H54 (cell line): ENCODE measurements at places on chromosomes 7 and 10.

DNA sequence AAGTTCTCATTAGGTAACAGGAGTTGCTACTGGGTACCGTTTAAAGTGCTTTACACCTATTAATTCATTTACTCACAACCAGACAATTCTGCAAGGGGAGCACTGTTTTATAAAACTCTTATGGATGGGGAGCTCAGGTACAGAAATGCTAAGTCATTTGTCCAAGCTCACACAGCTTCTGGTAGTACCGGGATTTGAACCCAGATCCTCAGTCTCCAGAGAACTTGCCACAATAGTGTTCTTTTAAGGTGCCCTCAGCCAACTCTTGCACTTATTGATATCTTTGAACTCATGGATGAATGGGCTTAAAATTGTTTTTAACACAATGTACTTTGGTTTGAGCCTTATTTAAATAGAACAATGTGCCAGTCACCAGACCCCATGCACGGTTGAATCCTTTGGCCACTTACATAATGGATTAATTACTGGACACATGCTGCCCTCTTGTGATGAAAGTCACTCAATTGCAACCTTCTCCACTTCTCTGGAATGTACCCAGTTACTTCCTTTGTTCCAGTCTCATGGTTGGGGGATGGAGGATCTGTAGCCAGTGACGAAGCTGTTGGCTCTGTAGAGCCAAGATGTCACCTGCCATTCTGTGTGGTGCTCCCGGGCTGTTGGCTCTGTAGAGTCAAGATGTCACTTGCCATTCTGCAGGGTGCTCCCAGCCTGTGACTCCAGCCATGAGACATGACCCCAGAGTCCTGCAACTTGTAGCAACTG, 65.6 kb downstream of the NOD1 start:
- DNase-seq: peak; percentile 78

- DNase-seq: no peak
Observed at GRCh38 chr7:95686109-95686508, 86.2 kb upstream of the DYNC1I1 start.

DNA sequence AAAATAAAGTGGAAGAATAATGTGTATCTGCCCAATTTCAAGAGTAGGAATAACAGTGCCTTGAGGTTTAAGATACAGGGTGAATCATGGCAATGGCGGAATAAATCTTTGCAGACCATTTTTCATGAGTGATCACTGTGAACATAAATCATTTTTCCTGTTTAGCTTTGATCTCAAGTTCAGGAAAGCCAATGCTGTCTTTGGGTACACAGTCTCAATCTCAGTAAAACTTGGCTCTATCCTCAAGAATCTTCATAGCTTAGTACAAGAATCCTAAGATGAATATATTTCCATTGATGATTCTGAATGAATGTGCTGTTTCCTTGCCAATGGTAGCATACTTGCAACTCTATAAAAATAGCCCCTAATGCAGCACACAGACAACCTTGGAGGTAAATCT, 6.8 kb downstream of the NAMPT start:
- no peak for DNase-seq

DNA sequence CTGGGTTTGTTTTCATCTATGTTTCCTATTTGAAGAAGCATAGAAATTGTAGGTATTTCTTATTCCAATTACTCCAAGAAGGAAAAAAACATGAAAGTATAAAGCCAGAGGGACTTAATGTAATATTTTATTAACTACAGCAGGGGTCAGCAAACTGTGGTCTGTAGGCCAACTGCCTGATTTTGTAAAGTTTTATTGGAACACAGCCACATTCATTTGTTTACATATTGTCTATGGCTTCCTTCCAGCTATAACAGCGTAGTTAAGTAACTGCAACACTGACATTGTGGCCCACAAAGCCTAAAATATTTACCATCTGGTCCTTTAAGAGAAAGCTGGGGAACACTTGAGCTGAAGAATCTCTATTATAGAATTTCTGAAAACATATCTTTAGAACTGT, 306.2 kb downstream of the BICC1 start:
- DNase-seq: no peak

DNA sequence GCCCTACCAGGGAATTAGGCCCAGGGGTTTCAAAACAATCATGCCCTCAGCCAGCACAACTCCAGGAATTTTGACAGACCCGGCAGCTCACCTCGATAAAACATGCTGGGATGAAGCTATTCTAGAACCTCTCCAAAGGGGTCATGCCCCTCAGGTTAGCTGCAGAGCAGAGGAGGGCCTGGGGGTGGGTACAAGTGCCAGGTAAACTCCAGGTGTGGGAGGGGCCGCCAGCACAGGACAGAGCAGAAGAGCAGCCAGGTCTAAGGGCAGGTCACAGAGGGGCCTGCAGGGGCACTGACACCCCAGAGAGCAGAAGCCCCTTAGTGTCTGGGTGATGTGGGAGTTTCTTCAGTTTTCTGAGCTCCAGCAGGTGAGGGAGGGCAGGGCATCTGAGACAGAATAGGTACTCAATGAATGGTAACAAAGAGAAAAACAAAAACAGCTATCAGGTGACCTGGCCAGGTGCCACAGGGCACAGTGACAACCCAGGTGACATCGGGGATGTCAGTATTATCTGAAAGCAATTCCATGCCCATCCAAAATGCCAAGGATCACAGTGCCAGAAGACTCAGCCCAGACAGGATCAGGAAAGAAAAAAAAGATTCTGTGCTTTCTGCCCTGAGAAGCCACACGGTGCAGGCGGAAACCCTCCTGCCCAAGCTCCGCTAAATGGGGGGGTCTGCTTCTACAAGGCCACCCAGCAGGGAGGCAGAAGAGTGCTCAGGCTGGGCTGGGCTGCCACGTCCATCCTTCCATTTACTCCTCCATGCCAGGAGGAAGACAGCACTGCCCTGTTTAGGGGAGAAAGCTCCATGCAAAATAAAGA, 104.5 kb downstream of the TNS3 start:
- DNase-seq: no peak

DNA sequence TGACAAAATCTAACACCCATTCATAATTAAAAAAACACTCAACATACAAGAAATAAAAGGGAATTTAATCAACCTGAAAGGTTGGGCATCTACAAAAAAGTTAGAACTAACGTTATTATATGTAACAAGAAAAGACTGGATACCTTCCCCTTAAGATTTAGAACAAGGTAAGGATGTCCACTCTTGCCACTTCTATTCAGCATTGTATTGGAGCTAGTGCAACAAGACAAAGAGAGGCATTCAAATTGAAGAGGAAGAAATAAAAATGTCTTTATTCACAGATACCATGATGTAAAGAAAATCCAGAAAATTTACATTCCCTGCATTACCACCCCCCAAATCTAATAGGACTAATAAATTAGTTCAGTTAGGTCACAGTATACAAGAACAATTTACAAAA, 18.3 kb downstream of the FAM149B1 start:
- DNase-seq: no peak

- no peak for DNase-seq
Observed at GRCh38 chr7:134701272-134701671, 54.6 kb downstream of the BPGM start.

DNA sequence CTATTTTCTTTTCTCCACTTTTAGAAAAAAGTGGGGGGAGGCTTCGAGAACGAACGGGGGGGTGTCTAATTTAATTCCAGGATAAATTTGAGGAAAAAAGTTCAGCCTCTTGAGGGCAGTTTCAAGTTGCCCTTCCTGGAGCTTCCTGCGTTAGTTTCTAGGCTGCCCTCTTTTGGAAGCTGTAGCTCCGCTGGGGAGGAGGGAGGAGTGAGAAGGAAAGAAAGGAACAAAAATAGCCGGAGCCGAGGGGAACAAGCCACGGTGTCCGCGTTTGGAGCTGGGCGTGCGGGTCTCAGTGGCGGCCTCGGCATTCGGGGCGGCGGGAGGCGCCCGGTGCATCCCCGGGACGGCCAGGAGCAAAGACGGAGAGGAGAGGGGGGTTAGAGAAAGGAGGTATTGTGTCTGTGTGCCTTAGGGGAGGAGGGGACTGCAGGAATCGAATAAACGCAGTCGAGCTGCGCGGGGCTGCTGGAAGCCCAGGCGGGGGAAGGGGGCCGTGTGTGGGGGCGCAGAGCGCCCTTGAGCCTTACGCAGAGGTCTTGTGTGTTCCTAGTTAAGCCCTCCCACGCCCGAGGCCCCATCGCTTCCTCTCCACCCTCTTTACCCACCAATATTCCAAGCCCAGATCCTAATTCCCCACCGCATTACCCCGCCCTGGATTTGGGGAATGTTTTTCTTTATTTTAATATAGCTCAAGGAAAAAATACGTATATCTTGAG, 2.0 kb upstream of the TNRC18 start:
- DNase-seq: peak; percentile 89

DNA sequence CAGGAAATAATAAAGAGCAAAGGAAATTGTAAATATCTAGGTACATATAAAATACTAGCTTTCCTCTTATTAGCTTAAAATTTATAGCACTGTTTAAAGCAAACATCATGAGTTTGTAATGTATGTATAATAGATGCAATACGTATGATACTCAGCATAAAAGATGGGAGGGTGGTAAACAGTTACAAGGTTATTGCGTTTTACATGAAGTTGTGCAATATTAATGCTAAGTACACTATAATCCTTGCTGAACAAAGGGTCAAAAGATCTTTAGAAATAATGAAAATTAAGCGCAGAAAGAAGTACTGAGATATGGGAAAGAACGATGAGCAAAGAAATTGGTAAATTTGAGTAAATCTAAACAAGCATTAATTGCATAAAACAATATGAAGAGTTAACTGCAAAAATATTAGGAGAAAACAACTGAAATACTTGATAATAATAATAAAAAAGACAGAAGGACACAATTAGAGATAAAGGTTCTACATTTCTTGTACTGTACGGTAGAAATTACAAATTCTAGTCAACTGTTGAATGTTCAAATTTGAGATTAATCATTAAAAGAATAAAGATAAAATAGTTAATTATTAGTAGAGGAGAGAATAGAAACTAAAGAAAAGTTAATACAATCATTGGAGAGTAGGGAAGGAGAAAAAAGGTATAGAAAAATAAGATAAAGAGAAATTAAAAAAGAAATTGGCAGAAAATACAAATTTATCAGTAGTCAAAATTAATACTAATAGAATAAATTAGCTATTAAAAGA, 17.9 kb downstream of the C10orf67 start:
- no peak for DNase-seq

- no peak for DNase-seq
Observed at GRCh38 chr10:62457196-62457595, 83.0 kb downstream of the ZNF365 start.

DNA sequence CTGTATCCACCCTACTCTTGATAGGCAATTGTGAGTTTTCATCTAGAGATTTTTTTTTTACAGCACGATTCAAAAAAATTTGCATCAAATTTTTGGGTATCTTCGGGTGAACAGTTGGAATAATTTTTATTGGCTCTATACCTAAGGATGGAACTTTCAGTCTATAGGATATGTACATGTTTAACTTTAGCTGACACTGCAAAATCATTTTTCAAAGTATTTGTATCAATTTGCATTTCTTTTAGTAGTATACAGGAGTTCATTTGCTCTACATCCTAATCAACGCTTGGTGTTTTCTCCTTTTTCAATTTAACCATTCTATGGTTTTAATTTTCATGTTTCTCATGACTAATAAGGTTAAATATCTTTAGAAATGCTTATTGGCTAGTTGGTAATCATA, 11.7 kb downstream of the MGAM2 start:
- DNase-seq: no peak

GRCh38 chr10:122164815-122165483, 106.1 kb upstream of the BTBD16 start:
- DNase-seq: no peak

GRCh38 chr10:54133203-54133602, 667.8 kb downstream of the PCDH15 start:
- DNase-seq: no peak

DNA sequence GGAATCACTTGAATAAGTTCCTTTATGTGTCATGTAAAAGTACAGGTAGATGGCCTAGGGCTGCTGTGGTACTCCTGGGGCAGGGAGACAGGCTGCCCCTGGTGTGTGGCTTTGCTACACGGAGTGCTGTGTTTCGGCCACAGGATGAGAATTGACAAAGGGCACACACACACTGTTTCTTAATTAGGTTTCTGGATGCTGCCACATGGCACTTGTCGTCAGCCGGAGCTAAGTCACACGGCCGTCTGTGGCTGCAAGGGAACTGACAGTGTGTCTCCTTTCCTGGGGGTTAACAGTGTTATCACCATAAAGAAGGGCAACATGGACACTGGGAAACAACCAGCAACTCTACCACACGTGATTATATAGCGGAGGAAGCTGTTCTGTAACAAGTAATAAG, 55.7 kb upstream of the CREB5 start:
- DNase-seq: no peak

- DNase-seq: no peak
Observed at GRCh38 chr10:4033341-4033896, 248.4 kb upstream of the KLF6 start.

DNA sequence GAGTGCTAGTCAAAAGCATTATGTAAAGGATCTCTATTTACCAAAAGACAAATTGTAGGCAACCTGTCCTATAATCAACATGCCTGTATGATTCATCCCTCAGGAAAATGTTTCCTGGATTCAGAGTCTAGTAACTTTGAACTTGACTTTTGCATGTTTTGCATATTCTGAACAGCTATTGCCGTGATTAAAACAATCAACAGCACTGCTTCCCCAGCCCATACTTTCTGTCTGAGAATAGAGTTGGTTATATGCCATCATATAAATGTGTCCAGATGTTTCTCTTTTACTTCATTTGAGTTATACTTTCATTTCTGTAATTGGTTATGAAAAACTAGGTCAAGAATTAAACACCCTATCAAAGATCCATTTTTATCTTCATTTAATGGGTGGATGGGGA, 83.5 kb downstream of the ZMYND11 start:
- no peak for DNase-seq

GRCh38 chr7:115135769-115136410, 214.0 kb downstream of the MDFIC start:
- no peak for DNase-seq

- DNase-seq: no peak
Observed at GRCh38 chr10:99654390-99655175, 4.7 kb upstream of the ENTPD7 start.

DNA sequence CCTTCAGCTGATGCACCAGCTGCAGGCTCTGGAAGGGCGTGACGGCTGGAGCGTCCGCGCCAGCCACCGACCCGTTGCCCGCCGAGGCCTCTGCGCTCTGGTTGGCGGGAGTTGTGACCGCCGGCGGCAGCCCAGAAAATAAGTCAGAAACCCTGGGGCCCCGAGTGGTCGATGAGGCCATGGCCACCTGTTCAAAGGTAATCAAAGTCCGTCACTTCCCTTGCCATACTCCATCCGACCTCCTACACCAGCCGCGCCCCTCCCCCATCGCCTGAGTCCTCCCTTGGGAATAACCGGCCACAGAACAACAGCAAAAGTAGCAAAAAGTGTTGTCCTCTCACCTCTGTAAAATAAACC, 406 bp downstream of the PRLHR start:
- DNase-seq: no peak

DNA sequence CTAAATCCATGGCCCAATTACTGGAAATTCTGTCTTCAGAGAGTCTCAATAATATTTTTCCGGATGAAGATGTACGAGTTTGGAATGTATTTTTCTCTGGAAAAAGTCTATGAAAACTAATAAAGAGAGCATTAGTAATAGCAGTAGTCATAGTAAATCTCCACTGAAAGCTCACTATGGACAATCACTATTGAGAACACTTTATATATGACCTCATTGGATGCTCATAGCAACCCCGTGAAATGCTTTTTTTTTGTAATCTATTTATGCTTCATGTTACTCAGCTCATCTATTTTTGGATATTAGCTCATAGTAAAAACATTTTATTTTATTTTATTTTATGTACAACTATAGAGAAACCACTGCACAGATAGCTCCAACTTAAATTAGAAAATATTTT, 94.3 kb upstream of the MYO3A start:
- DNase-seq: no peak

- peak; percentile 15 for DNase-seq
Observed at GRCh38 chr7:132472463-132473120, 103.7 kb downstream of the PLXNA4 start.
